ENCODE measurements at places on chromosomes 5 and 9. TPM values are rescaled to one million over a fixed set of nuclear protein-coding genes. Genes with fewer than 3 reads are reported as not detected.

GRCh38 chr5:78823196-78823595 lies 161.9 kb downstream of the ARSB start:
- DNase-seq = no peak

GRCh38 chr5:89471115-89471514 lies 588.1 kb upstream of the MEF2C start:
- DNase-seq = no peak

- DNase-seq = no peak
Observed at GRCh38 chr5:4625206-4625896, 514.8 kb upstream of the ADAMTS16 start.

The WNK2 gene
- not detected for total RNA-seq

The TAF11L5 gene
- not detected for total RNA-seq

The CRB2 gene
- 0.08 TPM for total RNA-seq
